Activated T-helper 9 cell treated with anti-CD3 and anti-CD28 coated beads, Interleukin-2, amount 50 U/mL, for 16 hours (primary cell): ENCODE measurements at places on chromosomes 1 and 21.

- no peak for DNase-seq
Measured at GRCh38 chr21:35046880-35047229, 2.2 kb downstream of the RUNX1 start.

DNA sequence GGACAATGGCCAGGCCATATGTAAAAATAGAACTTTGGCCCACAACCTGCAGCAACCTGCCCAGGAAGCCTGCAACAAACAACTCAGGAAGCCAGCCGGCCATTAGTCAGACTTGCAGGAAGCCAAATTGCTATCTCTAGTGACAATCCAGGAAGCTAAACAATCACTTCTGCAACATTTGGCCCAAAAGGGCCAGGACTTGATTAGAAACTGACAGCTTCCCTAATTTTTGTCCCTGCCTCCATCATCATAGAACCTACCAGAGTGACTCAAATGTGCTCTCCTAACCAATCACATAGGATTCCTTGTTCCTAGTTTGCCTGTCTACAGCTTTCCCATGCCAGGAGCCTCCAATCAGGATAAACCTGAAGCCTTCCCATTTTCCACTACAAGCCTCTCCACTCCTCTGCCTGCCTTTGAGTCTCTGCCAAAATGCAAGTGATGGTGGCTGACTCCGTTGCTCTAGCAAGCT lies 639.3 kb downstream of the PTPRU start:
- DNase-seq: no peak

- DNase-seq: no peak
Measured at GRCh38 chr1:14138135-14138506, 438.1 kb downstream of the PRDM2 start.

GRCh38 chr1:234543442-234544086 lies 64.6 kb upstream of the TARBP1 start:
- no peak for DNase-seq

GRCh38 chr1:22753481-22753971 lies 42.9 kb downstream of the EPHB2 start:
- DNase-seq: no peak

- peak; percentile 8 for DNase-seq
Measured at GRCh38 chr1:160522622-160523345, at the start of gene SLAMF6. Gene SLAMF6, minus strand, starts transcription at chr1:160523255. Its CDS starts 63 bp downstream, at chr1:160523192.

GRCh38 chr1:183898001-183898396 lies 93.1 kb downstream of the RGL1 start:
- no peak for DNase-seq

GRCh38 chr21:42453224-42453985 lies 42.6 kb downstream of the RSPH1 start:
- no peak for DNase-seq

GRCh38 chr1:241531195-241532161 lies 700 bp upstream of the KMO start:
- DNase-seq: no peak

- DNase-seq: no peak
Measured at GRCh38 chr21:33968080-33968994, 52.7 kb upstream of the ATP5PO start.

- no peak for DNase-seq
Measured at GRCh38 chr1:157292809-157293564, 154.8 kb upstream of the ETV3 start.

- DNase-seq: peak; percentile 41
Measured at GRCh38 chr1:15128520-15129313, 24.8 kb upstream of the TMEM51 start.

DNA sequence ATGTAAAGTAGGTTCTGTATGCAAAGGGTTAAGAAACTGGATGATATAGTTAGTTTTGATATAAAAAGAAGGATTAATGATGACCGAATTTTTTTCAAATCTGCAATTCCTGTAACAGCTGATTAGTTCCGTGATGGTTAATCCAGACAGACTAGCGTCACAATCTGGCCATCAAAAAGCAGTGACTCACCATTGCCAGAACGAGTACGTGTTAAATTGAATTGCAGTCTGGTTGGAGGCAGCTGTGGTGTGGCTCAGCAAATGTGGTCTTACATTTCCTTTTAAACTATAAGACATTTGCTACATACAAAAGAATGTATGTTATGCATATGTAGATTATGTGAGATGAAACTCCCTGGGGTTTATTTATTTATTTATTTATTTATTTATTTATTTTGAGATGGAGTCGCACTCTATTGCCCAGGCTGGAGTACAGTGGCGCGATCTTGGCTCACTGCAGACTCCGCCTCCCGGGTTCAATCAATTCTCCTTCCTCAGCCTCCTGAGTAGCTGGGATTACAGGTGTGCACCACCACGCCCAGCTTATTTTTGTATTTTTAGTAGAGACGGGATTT lies 139.8 kb downstream of the RYR2 start:
- DNase-seq: no peak

DNA sequence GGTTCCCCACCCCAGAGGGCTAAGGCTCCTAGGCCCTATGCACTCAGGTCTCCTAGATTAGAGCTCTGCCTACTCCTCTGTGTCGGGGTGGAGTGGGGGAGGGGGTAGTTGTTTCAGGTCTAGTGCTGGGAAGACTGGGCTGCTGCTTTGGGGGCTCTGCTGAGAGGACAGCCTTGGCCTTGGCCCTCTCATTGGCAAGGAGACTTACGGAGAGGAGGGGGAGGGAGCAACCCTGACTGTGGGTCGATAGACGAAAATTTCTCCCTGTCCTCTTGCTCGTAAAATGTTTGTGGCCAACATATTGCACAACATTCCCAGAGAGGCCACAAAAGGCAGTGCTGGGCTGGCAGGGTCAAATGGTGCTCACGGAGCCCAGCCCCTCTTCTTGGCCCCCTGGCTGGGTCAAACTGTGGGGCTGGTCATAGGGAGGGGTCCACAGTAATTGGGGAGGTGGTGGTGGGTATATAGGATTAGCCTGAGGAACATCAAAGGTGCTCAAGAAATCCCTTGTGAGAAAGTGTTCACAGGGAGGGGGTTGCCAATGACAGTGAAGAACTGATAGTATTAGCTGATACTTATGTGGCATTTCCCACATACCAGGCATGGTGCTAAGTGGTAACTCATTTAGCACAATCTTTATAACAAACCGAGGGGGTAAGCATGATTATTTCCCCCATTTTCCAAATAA lies 8.5 kb upstream of the DMBX1 start:
- no peak for DNase-seq

- DNase-seq: no peak
Measured at GRCh38 chr1:167387251-167387910, 130.9 kb downstream of the CD247 start.

DNA sequence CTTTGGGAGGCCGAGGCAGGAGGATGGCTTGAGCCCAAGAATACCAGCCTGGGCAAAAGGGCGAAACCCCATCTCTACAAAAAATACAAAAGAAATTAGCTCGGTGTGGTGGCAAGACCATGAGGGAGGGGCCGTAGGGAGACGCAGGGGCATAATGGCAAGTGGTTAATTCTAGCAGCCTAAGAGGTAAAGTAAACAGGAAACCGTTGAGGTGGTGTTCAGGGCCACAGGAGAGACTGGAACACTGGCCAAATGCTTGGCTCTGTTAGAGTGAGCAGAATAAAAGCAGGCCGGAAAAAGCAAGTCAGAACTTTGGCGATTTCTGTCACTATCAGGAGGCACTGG lies 89.2 kb downstream of the RIPK4 start:
- no peak for DNase-seq

DNA sequence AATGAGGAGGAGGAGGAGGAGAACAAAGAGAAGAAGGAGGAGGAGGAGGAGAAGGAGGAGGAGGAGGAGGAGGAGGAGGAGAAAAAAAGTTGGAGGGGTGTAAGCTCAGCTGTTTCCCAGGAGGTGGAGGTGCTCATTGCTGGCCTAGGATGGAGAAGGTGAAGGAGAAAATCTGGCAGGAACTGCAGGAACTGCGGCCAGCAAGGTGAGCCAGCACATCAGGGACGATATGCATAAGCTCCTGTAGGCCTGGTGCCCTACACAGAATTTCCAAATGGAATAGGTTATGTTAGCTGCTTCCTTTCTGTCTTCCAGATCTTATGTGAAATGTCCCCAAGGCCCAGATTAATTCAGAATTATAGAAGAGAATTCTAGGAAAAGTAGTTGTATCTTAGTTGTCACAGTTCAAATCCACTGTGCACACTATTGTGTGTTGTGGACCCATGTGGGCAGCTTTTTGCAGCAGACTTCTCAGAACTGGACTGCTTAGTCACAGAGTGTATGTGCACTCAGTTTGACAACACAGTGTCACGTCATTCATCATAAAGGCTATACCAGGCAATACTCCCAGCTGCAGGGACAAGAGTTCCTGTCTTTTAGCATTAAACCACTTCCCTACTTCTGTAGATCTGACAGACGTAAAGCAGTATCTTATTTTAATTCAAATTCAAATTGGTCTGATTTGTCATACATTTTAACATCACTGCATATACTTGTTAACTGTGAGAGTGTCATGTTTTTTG lies 303.7 kb downstream of the HLX start:
- DNase-seq: no peak

DNA sequence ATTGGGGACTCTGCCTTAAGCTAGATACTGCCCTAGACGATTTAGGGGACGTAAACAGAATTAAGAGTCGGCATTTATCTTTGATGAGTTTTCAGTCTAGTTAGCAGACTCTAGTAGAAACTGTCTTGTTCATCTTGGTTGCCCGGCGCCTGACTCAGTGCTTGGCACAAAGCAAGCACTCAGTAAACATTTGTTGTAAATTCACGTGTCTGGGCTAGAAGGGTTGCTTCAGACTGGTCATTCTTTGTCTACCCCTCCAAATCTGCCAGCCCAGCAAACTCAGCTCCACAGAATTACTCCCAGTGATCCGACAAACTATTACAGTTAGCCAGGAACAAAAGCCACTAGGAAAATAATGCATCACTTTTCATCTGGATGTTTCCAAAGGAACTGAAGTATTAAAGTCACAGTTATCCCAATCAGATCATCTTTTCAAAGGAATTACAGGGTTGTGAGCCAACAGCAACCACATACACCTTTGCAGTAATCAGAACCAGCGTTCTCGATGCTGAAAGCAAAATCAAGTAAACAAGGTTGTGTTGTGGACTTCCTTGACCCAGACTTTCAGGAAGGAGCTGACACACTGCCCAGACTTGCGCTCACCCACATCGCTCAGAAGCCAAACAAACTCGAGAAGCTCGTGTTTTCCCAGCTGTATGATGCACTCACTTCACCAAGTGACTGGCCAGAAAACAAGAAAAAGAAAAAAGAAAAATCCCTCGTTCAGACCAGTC lies 66.5 kb upstream of the GADD45A start:
- DNase-seq: no peak

DNA sequence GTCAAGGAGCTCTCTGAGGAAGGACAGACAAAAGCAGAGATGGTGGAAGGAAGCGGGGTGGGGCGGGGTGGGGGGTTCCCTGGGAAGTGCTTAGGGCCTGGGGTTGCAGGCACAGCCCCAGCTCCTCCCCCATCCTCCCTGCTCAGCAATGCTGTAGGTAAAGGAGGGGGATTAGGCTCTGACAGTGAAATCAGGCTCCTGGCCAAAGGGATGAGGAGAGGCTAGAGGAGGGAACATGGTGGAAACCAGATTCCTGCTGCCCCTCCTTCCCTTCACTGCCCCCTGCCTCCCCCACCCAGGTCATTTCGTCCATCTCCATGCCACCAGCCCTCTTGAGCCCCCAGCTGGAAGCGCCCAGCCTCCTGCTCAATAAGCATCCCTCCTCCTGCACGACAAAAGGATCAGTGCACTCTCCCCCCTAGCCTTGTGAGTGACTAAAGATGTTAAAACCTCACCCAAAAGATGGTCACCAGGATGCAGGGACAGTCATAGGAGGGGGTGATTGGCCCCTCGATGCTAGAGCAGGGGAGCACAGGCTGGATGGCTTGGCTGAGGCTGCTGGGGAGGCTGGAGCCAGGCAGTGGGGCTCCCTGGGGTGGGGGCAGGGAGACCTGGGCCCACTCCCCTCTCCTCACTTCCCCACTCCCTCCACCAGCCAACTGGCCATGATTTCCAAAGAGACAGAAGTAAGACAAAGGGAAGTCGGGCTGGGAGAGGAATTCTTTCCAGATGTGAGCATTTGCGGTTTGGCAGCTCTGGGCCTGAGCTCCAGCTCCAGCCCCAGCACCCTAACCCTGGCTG lies 2.2 kb upstream of the CRABP2 start:
- DNase-seq: no peak

DNA sequence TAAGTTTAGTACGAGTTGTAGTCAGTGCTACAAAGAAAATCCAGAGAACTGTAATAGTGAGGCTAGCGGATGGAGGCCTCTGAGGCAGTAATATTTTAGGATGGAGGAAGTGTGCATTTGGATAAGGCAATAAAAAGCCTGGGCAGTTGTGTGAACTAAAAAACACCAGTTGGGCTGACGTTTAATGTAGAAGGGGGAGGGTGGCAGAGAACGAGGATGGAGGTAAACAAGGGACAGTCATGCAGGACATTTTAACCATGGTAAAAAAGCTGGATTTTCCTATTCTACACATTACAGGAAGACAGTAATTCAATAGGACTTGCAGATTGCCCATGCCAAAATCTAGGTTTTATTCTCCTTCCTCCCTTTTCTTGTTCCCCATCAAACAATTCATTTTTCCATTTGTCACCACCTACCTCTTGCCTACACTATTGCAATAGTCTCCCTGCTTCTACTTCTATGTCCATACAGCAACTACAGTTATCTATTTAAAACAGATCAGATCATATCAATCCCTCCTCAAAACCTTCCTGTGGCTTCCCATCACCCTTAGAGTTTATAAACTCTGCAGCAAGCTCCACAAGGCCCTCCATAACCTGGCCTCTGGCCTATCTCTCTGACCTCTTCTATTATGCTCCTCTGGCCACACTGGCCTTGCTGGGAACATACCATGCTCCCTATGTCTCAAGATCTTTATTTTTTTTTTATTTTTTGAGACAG lies 27.7 kb downstream of the ERO1B start:
- no peak for DNase-seq

- no peak for DNase-seq
Measured at GRCh38 chr1:216332462-216332861, 90.8 kb downstream of the USH2A start.

DNA sequence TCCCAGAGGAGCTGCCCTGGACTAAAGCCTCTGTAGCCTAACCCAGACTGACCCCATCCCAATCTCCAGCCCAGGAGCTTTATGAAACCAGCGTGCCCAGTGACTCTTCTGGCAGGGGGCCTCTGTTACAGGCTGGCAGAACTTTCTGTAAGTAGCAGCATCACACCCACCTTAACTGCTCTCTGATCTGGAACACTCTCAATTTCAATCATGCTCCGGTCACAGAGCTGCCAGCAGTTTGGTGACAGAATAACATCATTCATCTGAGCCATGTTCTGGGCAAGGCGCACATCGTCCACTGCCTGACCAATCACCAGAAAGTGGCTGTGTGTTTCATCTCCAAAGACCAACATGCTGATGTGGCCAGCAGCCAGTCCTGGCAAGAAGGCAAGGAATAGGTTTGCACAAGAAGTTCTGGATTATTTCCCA lies 14.7 kb downstream of the ADCY10 start:
- DNase-seq: no peak

GRCh38 chr1:119550381-119550780 lies 43.4 kb downstream of the HSD3B1 start:
- DNase-seq: no peak

GRCh38 chr1:2378956-2379732 lies 12.2 kb downstream of the MORN1 start:
- DNase-seq: no peak

DNA sequence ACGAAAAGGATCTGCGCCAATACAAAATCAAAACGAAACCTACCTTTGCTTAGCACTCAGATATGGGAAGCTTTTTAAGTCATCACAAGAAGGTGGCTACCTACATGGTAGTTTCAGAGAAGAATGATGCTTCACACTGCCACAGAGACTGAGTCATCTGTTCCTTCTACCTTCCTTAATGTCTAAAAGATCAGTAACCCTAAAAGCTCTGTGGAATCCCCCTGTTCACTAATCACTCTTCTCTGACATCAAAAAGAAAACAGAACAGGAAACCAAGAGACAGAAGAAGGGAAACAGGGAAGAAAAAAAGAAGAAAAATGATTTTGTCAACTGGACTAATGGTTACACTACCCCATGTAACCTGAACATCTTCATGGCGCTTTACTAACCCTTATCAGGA lies 177.2 kb downstream of the SMYD3 start:
- DNase-seq: no peak
